Activated CD8-positive, alpha-beta memory T cell treated with anti-CD3 and anti-CD28 coated beads, Interleukin-2, amount 50 U/mL, for 4 hours (primary cell): ENCODE measurements at places on chromosomes 2 and 18.

- DNase-seq: no peak
Measured at GRCh38 chr18:48361801-48362200, 47.4 kb downstream of the ZBTB7C start.

- DNase-seq: no peak
Measured at GRCh38 chr18:23458830-23459529, 5.9 kb downstream of the RIOK3 start.

- no peak for DNase-seq
Measured at GRCh38 chr2:127401757-127402695, 14.3 kb upstream of the MAP3K2 start.

GRCh38 chr18:61772293-61772848 is 120.4 kb downstream of the RNF152 start:
- DNase-seq: no peak

DNA sequence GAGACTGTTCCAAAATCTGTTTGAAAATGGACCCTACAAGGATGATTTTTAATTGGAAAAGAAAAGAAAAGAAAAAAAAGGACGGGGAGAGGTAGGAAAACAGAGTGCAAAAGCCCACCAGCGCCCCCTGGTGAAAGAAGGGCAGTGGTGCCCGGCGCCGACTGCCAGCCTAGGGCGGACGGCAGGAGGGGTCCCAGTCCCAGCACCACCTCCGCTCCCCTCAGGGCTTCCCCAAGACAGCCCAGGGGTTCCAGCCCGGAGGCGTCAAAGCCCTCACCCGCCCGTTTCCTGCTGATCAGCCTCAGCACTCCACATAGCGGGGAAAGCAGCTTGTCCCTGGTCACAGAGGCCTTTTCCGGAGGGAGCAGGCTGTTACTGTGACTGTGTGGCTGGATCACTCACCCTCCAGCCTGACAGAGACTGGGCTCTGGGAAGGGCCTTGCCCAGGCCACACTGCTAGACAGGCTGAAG is 213.9 kb downstream of the TFCP2L1 start:
- DNase-seq: peak; percentile 19

GRCh38 chr2:20288642-20289340 is 61.9 kb downstream of the PUM2 start:
- no peak for DNase-seq

GRCh38 chr18:24964216-24964615 is 387.8 kb downstream of the ZNF521 start:
- DNase-seq: no peak

DNA sequence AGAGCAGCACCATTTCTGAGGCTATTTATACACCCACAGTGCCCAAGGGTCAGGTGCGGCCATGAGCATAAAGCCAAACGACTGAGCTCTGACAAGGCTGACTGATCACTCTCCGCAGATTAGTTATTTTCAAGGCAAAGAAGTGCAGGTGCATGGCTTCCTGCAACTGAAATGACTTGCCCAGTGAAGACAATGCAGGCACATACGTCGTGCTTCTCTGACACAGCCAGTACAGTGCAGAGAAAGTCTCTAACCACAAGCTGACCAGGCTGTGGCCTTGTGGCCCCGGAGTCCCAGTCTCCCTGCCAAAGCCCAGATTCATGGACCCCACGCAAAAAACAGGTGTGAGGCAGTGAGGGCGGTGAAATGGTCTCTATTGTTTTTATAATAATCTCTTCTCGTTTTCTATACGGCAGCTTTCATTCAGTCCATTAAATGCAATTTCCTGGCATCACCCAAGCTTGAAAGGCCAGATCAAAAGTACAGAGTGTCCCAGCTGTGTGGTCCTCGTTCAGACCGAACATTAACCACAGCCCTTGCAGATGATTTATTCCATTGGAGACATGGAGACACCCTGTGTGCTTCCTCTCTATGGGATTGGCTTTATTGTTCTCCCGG is 447.0 kb upstream of the ID2 start:
- DNase-seq: no peak

- DNase-seq: no peak
Measured at GRCh38 chr2:60556175-60556574, 2.7 kb upstream of the BCL11A start.

GRCh38 chr2:191941376-191941929 is 94.6 kb upstream of the CAVIN2 start:
- DNase-seq: no peak

DNA sequence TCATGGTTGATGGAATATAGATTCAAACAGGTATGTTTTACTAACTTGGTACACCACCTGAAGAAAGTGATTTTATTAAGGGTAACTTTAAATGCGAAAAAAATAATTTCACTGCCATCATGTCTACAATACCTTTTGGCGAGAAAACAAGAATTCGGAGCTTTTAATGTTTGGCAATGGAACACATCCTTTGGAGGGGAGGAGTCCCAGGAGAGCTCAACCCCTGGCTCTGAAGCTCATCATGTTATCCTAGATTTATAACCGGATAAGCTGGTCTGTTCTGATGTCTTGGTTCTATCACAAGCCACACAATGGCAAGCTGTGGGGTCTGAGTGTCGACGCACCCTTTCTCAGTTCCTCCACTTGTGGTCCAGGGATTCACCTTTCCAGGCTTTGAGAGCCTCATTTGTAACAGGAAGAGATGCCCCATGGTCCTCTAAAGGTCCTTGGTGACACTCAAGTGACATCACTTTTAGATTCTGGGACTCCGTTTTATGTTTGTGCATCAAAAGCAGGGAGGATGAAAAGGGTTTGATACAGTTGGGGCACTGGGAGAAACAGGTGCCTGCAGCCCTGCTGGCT is 172.7 kb downstream of the BCL2 start:
- DNase-seq: no peak

GRCh38 chr2:102082571-102083392 is 59.8 kb upstream of the IL1R1 start:
- peak; percentile 40 for DNase-seq

DNA sequence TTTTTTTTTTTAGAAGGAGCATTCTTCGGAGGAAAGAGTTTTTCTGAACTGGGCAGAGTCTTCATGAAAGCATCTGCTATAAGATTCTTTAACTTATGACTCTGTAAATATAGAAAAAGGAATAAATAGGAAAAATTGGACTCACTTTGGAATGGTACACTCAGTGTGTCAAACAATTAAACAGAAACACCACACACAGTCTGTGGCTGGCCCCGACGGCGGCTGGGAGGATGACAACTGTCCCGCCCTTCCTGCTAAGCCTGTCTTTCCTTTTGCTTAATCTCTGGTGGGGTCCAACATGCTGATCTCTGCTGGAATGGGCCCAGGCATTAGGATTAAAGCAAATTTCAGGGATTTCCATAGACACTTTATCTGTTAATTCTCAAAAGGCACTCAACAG is 12.5 kb upstream of the RAB31 start:
- no peak for DNase-seq

DNA sequence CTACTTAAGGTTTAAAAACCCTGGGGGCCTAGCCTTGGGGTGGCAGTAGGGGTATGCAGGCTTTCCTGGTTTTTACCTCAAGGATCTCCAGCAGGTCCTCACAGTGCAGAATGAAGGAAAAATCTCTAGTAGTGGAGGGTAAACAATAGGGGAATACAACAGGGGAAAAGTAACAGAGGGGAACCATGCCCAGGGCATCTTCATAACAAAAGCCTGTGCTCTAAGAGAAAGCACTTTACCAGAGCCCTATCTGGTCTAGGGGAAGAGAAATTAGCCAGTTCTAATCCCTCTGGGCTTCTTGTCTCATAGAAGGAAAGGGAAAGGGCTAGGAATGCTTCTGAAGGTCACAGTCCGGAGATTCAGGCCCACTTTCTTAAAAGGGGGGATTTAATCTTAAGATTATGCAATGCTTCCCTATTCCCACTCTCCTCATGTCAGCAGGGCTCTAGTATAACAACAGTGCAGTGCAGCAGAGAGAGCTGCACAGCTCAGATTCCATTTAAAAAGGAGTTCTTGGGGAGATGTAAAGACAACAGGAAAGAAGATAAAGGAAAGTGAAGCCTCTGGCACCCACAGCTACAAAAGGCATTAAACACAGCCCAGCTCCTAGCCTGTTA is 149.0 kb upstream of the CYP1B1 start:
- no peak for DNase-seq

GRCh38 chr2:57417007-57417406 is 629.6 kb upstream of the VRK2 start:
- no peak for DNase-seq

- DNase-seq: no peak
Measured at GRCh38 chr18:63648241-63648640, 4.2 kb upstream of the SERPINB4 start.

- DNase-seq: peak; percentile 63
Measured at GRCh38 chr2:158457826-158458616, 1.3 kb downstream of the PKP4 start.

GRCh38 chr2:239790721-239791120 is 234.4 kb downstream of the NDUFA10 start:
- no peak for DNase-seq

DNA sequence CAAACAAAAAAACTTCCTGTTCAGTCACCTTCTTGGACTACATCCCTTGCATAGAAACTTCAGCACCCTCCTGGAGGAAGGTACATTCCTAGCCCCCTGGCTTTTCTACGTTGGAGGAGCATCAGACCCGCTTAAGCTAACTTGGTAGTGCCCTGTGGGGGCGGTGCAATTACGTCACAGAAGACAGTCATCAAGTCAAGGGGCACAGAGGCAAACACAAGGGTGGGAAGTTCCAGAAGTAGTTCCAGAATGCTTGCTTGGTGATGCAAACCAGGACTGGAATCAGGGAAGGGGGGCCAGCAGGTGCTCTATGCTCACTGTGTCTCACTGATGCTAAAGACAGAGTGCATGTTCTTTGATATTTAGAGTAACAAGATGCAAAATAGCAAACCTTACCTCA is 15.2 kb upstream of the AGFG1 start:
- no peak for DNase-seq

DNA sequence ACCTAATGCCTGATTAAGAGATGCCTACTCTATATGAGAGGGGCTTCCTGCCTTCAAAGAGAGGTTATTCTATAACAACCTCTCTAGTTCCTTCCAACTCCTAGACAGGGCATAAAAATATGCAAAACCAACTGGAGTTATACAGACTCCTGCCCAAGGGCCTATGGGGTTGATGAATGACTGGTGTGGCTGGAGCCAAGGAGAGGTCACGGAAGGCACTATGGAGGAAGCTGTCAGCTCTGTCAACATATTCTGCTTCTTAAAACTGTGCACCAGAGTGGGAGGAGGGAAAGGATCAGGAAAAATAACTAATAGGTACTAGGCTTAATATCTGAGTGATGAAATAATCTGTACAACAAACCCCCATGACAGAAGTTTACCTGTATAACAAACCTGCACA is 120.9 kb upstream of the CDC42EP3 start:
- no peak for DNase-seq

DNA sequence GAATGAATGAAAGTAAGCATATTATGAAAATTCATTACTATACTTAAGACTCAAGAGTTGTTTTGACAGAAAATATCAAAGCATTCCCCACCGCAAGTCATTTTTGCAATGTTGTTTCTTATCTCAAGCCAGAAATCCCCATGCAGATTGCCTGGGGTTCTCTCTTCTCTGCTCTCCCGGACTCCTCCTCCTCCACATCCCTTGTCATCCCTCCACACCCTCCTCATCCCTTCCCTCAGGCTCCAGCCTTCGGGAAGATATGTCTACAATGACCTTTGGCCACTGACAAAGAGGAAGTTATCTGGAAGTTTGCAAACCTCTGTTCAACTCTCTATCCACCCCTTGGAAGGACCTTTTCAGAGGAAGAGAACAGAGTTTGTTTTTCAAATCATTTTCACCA is 11.9 kb downstream of the TFCP2L1 start:
- DNase-seq: no peak

GRCh38 chr2:165791421-165792103 is 2.5 kb downstream of the GALNT3 start:
- no peak for DNase-seq

- no peak for DNase-seq
Measured at GRCh38 chr2:8457699-8458502, 224.0 kb upstream of the ID2 start.

GRCh38 chr2:100895934-100896685 is 76.2 kb downstream of the NPAS2 start:
- DNase-seq: no peak

- no peak for DNase-seq
Measured at GRCh38 chr18:46675112-46675511, 18.1 kb upstream of the LOXHD1 start.

- no peak for DNase-seq
Measured at GRCh38 chr2:97673915-97674283, 4.4 kb downstream of the C2orf92 start.

DNA sequence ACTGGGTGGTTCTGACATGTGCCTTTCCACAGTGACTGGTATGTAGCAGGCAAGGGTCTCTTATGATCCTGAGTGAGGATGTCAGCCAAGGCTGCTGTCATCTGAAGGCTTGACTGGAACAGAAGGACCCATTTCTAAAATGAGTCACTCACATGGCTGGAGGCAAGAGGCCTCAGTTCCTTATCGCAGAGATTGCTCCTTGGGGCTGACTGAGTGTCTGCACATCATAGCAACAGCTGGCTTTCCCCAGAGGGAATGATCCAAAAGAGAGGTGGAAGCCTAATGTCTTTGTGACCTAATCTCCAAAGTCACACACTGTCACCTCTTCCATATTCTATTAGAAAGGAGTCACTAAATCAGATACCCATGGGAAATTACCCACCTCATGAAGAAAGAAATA is 114.0 kb downstream of the NEDD4L start:
- DNase-seq: no peak

- no peak for DNase-seq
Measured at GRCh38 chr18:50456285-50456684, 81.4 kb downstream of the SKA1 start.

DNA sequence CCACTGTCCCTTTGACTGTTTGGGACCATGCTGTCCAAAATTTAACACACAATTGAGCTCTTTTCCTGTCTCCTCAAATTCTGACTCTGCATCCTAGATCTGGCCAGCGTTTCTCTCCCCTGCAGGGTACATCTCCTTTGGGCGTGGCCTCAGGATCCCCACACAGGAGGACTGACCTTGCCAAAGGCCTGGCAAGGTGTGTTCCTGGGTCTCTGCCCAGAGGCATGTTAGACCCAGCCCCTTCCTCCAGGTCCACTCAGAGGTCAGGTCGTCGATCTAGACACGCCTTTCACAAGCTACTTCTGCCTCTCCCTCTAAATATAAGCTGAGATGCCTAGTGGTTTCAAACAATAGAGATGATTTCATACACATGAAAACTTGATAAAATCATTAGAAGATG is 45.4 kb upstream of the SMIM21 start:
- DNase-seq: no peak

DNA sequence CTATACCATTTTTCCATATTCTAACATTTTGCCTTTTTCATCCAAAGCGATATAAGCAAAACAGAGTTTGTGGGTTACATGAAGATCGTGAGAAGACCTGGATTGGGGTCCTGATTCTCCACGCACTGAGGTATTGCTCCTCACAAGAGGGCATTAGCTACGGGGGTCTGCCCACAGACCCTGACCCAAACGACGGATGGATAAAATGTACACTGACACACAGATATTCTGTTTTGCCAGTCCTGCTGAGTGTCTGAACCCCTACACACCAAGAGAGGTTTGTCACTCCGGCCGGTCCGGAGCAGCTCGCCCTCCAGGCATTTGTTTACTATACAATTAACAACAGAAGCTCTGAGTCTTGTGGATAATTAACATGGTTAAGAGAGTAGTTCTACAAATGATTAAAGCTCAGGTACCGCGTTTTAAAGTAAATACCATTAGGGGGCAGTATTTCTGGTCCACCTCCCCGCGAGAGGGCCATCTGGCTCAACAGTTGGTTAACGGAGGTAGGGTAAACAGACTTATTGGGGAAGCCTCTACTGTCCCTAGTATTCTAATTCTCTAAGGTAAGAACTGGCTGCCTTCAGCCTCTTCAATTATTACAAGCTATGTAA is 28.4 kb downstream of the SCYGR8 start:
- DNase-seq: no peak
